Activated T-cell treated with anti-CD3 and anti-CD28 coated beads, Interleukin-2, amount 50 U/mL, for 1 hour (primary cell): ENCODE measurements at places on chromosomes 1 and 21.

DNA sequence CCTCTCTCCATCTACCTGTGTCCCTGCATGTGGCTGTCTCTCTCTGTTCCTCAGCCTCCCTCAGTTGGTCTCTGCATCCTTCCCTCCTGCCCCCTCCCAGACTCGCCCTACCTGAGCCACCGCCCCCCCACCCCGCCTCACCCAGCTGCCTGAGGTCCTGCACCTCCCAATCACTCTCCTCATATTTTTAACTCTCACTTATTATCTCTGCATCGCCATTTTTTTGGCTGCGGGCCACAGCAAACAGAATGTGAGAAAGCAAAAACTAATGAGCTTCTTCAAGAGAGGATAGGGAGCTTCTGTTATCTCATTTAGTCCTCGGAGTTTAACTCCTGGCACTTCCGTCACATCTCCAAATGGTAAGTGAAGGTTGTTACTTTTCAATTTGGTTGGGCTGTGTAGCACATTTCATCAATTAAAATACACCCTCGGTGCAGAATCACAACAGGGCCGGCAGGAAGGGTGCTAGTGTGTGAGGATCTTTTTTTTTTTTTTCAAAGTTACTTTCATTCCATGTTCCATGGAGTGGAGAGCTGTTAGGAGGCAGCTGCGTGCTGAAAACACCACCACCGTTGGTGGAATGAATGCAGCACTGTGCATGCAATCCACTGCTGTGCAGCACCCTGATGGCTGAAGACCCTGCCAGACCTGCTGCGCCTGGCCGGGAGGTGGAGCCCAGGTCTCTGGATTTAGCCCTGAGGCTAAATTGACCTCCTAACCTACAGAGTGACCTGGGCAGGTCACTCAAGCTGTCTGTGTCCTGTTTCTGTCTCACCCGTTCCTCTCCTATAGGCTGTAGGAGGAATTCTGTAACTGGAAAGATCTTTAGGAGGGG, 157.2 kb upstream of the NFIA start:
- no peak for DNase-seq

- DNase-seq, result no peak
Observed at GRCh38 chr1:36554323-36554628, 71.6 kb upstream of the CSF3R start.

DNA sequence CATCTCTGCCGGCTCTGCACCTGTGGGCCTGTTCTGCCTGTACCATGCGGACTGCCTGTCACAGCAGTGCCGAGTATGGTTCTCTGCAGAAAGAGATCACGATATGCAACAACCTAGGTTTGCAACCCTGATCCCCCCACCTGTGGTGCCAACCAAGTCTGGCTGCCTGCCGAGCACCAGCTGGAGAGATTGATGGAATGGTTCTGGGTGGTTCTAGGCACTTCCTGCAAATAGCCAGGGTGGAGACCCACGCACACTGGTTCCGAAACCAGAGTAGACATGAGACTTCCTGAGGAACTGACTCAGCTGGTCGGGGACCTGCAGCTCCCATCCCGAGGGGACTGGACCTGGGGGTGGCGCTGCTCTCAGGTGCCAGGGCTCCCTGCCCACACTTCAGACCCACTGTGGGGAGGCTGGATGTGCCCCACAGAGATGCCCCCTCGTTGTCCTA, 5.4 kb downstream of the TPRG1L start:
- no peak for DNase-seq

GRCh38 chr1:213876531-213876930, 111.2 kb upstream of the PROX1 start:
- DNase-seq, result no peak

- DNase-seq, result no peak
Observed at GRCh38 chr1:22636927-22637326, 499 bp downstream of the C1QA start.

GRCh38 chr1:43121256-43121900, 50.7 kb downstream of the EBNA1BP2 start:
- no peak for DNase-seq

DNA sequence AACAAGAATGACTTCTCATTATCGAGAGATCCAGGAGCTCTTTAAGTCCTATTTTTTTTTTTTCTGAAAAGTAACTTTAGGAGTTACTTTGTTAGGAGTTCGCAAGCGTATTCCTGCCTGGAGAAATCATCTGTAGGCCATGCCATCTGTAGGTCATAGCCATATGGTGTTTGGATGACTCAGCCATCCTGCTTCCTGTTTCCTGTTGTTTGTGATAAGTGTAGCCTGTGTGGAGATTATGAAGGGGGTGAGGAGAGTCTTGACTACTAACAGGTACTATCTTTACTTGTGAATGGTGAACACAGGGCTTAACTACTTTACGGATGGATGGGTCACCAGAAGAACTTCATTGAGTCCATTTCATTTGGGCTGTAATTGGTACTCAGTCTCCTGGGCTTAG, 327.2 kb downstream of the PTPRU start:
- no peak for DNase-seq

DNA sequence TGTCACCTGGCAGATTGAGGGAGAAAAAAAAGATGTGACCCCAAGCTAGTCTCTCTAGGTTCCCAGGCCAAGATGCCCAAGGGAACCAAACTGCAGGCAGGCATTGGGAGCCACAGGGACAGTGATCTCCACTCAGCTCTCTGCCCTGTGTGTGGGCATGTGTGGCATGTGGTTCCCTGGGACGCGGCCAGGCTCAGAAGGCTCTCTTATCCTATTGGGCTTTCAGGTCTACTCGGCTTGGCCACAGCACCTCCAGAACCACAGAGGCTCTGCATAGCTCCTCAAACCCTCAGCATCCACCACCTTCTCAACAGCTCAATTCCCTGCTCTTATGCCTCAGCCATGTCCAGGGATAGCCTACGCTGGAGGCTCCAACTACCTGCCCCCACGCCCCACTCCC, 22.0 kb downstream of the IQGAP3 start:
- DNase-seq, result no peak

GRCh38 chr1:9111957-9112356, 16.9 kb downstream of the GPR157 start:
- DNase-seq, result no peak

- DNase-seq, result no peak
Observed at GRCh38 chr1:93678946-93679480, 2.6 kb downstream of the BCAR3 start.

GRCh38 chr1:56146449-56146848, 432.9 kb downstream of the PLPP3 start:
- no peak for DNase-seq

DNA sequence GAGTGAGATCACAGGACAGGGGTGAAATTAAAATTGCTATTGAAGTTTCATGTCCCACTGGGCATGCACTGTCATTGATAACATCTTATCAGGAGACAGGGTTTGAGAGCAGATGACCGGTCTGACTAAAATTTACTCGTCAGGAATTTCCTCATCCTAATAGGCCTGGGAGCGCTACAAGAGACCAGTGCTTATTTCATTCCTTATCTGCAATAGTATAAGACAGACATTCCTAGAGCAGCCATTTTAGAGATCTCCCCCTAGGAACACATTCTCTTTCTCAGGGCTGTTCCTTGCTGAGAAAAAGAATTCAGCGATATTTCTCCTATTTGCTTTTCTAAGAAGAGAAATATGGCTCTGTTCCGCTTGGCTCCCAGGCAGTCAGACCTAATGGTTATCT, 181.4 kb upstream of the ETV3 start:
- DNase-seq, result no peak

DNA sequence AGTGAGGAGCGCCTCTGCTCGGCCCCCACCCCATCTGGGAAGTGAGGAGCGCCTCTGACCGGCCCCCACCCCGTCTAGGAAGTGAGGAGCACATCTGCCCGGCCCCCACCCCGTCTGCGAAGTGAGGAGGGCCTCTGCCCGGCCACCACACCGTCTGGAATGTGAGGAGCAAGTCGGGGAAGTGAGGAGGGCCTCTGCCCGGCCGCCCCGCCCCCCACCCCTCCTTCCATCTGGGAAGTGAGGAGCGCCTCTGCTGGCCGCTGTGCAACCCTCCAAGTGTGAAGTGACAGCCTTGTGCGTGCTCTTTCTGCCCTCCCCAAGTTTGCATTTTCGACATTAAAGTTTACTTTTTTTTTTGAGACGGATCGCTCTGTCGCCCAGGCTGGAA, 5.1 kb upstream of the ZZZ3 start:
- DNase-seq, result no peak

DNA sequence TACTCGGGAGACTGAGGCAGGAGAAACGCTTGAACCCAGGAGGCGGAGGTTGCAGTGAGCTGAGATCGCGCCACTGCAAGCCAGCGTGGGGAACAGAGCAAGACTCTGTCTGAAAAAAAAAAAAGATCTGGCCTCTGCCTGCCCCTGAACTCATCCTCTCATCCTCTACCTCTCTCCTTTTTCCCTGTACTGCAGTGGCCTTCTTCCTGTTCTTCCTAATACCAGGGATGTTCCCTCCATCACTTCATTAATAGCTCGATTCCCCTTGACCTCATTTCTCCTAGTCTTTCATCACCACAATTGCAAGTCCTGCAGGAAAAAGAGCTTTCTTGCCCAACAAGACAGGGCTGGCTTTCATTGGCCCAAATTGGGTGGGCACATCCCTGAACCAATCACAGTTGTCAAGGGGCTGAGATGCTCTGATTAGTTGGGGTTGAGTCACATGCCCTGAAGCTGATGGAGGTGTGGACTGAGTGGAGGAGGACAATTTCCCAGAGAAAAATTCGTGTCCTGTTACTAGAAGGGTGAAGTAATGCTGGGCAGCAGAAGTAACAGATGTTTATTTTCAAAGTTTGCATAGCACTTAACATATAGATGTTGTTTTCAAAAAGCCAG, 86.8 kb upstream of the PUM1 start:
- DNase-seq, result no peak

- DNase-seq, result no peak
Observed at GRCh38 chr21:45041351-45041805, 33.0 kb upstream of the ADARB1 start.

- peak; percentile 67 for DNase-seq
Observed at GRCh38 chr1:220810179-220810653, 23.5 kb downstream of the MTARC1 start.

DNA sequence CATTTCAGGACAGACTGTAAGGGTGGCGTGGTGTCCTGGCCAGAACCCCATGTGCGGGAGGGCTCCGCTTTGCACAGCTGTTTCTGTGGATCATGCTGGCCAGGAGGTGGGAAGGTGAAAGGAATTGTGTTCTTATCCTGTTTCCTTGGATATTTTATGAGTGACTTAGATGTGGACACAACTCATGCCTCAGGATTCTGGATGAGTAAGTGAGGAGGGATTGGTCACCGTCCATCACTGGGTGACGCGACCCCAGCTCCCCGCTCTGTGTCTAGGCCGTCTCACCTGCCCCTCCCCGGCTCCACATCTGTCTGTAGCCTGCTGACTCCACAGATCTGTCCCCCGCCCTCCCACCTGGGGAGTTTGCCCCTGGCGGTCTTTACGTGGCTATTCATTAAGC, 48.8 kb downstream of the PIK3CD start:
- no peak for DNase-seq

DNA sequence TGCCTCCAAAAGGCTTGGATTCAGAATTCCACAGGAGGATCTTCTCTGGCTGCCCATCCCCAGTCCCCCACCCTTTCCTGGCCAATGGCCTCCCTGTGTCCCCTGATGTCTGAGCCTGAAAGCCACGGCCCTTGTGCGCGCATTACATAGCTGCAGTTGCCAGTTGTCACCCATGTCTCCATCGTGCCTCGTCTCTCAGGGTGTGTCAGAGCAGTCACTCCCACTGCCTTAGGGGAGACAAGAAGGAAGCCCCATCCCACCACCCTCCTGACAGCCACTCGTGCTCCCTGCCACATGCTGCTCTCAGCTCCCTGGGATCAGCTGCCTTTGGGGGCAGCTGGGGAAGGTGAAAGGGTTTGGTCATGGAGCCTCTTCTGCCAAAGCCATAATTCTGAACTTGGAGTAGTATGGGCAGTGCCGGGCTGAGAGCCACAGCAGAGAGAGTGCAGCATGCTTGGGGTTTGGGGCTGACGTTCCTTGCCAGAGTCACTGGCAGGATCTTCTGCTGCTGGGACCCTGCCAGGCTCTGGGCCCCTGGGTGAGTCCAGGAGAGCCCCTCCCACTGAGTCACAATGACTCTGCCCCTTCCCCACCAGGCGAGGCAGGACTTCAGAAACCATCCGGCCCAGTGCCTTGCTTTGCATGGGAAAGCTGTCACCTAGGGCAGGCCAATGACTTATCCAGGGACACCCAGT, 285.9 kb upstream of the VAMP3 start:
- DNase-seq, result no peak

DNA sequence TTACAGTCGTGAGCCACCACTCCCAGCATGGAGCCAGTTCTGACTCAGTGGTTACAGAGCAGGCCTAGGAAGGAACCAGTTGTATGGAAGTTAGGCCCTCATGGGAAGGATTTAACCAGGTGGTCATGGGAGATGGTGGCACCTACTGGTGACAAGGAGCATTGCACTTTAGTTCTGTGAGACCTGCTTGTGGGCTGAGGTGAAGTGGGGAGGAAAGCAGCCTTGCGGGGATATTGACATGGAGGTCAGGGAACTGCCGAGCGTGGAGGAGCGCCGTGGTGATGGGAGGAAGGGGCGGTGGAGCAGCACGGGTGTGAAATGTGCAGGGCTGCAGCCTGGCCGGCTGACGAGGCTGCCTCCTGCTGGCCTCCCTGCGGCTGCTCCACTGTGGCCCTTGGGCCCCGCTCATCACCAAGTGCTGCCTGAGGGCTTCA, 100.4 kb downstream of the GALNT2 start:
- peak; percentile 34 for DNase-seq

DNA sequence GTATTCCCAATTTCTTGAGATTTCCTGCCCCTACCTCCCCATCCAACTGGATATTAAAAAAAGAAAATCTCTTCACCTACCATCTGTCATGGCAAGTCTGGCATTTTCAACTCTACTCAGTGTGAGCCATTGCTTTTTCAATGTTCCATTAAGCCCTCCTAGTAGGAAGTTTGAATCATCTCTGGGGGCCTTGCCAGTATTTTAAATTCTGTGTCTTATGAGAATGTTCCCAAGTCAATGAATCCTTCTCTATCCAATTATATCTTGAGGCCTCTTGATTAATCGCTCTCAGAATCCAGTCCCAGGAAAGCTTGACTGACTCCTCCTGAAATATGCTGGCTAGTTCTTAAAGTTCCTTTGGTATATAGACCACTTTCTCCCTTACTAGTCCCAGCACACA, 91.5 kb downstream of the NGF start:
- no peak for DNase-seq

DNA sequence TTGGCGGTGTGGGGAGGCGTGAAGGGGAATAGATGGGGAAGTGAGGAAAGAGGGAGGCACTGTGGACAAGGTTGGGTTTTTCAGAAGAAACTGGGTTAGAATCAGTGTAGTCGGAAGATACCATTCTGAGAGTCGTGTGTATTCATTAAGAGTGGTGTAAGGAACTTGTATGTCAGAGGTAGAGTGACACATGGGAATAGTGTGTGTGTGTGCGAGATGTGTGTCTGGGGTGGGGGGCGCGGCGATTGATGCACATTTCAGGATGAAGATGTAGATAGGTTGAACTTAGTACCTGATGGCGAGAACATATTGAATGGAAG, 878 bp downstream of the SMG7 start:
- DNase-seq, result no peak

GRCh38 chr1:3501437-3501836, 47.0 kb downstream of the ARHGEF16 start:
- no peak for DNase-seq

GRCh38 chr1:7646981-7647901, 123.9 kb upstream of the VAMP3 start:
- DNase-seq, result peak; percentile 74
